Karpas-422 (cell line): ENCODE measurements at places on chromosomes 12 and 14. TPM values are rescaled to one million over a fixed set of nuclear protein-coding genes. Genes with fewer than 3 reads are reported as not detected.

- DNase-seq = no peak
Measured at GRCh38 chr12:126144603-126145002, 1079.4 kb downstream of the AACS start.

DNA sequence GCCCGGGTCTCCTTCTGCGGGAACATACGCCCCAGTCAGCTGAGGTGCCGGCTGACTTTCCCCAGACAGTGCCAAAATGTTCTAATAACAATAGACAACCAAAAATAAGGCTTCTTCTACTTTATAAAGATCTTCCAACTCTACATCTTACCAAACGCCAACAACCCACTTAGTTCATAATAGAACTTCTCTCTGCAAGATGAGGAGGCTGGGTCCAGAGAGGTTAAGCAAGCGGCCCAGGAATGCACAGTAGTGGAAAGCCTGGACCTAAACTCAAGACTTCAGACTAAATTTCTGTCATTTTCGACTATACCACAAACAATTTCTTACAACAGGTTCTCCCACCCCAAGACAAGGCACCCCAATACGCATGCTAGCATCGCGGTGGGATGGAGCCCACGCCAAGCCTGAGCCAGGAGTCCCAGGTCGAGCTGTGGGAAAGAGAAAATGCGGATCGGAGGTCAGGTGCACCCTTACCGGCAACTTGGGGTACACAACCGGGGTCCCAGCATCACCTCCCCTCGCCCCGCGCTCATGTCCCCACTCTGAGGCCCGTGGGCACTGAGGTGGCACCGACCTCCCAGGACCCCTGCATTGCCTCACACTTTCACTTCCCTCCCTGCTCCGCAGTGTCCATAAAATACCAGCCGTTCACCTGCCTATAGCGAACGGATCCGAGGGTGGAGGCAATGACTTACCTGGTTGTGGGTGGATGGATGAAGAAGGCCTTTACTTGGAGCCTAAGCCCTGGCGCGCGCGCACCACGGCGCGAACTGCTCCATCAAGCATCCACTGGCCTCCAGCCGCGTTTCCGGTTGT is 42.1 kb upstream of the TBX5 start:
- no peak for DNase-seq

GRCh38 chr12:113467502-113468364 is 3.9 kb downstream of the LHX5 start:
- DNase-seq = no peak

GRCh38 chr14:93970965-93971634 is 5.3 kb downstream of the ASB2 start:
- peak; percentile 86 for DNase-seq

DNA sequence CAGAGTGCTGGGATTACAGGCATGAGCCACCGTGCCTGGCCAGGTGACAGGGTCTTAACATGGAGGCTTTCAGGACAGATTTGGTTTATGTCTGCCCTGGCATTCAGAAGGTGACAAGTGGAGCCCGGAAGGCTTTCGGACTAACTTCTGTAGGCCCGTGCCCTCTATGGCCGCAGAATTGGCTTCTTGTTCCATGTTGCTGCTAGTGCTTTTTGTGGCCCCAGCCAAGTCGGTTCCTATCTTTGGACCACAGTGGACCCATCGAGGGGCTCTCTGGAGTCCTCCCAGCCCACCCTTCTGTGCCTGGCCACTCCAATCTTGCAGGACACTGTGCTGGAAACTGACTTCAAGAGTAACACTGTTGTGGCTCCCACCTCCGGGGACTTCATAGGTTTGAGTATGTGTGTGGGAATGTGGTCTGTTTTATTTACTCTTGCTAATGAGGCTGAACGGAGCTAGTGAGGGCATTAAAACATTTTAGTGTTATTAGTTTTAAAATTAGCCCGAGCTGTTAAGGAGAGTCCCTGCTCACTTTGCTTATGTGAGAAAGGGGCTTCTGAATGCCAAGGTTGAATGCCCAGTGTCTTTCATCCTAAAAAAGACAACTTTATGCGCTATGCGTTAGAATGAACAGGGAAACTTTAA is 245.9 kb downstream of the CACNA1C start:
- no peak for DNase-seq

DNA sequence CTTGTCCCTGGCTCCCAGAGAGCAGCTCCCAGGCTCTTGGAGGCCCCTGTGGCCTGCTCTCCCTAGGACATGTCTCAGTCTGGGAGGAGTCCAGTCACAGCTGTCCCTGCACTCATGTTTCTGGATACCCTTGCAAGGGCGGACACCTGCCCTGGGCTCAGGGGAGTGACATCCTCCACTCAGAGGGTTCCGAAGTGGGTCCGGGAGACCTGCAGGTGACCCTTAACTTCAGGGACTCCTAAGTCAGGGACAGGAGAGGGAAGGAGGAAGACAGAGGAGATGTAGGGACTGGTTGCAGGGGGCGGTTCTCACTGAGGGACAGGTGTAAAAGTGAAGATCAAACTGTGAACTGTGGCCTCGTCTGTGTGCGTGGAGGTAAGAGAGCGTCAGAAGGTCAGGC is 37.6 kb downstream of the CACNA2D4 start:
- no peak for DNase-seq

DNA sequence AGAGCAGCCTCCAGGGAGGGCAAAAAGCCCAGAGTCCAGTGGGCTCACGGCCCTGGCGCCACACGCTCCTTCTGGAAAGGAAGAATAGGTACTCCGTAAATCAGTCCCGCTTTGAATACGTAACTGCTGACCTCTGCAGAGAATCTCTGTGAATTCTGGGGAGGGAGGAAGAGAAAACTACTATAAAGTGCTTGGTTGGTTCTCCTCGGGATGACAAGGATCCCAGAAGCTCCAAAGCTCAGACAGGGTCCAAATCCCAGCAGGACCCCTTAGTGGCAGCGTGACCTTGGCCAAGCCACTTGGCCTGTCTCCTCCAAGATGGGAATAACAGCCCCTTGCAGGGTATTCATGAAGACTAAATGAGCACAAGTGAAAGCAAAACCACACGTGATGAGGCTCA is 31.7 kb downstream of the ANO2 start:
- DNase-seq = no peak

DNA sequence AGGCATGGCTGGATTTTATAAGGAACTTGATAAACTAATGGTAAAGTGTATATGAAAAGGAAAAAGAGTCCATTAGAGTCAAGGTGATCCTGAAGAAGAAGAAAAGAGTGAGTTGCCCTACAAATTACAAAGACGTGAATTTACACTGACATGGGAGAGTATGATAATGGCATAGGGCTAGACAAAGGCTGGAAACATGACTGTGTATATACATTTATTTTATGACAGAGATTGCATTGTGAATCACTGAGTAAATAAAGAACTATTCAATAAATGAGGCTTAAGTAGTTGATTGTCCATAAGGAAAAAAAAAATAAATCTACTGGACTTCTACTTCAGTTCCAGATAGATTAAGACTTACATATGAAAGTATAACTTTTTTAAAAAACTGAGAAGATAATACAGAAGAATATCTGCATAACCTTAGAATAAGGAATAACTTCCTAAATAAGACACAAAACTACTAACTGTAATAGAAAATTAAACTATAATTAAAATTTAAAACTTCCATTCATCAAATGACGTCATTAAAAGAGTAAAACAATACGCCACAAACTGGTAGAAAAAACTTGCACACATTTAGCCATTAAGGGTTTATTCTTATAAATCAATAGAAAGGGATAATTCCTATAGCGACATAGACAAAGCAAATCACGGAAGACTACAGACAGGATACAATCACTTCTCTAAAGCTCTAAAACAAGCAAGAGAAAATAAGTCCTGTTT is 278.5 kb downstream of the NOVA1 start:
- no peak for DNase-seq

GRCh38 chr14:24289649-24290280 is 9.8 kb downstream of the DHRS1 start:
- no peak for DNase-seq

DNA sequence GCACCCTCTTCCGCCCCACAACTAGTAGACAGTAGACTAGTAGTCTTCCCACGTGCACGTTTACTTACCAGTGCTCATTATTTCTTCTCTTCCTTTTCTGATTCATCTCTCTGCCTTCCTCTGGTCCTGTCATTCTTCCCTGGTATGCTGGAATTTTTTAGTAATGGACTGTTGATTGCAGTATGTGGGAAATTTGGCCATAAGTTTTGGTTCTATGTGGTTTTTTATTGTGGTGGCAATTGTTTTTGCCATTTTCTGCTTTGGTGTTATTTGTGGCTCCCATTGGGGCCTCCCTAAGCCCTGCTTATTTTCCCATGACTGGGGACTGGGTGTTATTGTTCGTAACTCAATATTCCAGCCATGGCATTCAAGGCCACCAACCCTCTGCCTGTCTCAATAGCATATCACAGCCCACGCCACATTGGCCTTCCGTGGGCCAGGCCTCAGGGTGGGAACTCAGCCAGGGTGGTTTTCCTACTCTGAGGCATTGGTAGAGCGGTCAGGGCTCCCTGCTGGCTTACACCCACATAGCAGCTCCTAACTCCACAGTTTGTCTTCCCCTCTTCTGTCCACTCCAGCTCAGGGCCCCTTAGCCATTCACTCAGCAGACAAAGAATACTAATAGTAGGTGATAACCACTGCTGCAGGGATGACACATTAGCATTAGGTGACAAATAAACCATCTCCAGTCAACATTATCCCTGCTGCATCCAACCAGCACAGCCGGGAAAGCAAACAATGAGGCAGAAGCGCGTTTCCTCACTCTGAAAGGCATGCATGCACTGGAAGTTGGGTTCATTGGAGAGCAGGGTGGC is 321.5 kb downstream of the CACNA1C start:
- DNase-seq = no peak

DNA sequence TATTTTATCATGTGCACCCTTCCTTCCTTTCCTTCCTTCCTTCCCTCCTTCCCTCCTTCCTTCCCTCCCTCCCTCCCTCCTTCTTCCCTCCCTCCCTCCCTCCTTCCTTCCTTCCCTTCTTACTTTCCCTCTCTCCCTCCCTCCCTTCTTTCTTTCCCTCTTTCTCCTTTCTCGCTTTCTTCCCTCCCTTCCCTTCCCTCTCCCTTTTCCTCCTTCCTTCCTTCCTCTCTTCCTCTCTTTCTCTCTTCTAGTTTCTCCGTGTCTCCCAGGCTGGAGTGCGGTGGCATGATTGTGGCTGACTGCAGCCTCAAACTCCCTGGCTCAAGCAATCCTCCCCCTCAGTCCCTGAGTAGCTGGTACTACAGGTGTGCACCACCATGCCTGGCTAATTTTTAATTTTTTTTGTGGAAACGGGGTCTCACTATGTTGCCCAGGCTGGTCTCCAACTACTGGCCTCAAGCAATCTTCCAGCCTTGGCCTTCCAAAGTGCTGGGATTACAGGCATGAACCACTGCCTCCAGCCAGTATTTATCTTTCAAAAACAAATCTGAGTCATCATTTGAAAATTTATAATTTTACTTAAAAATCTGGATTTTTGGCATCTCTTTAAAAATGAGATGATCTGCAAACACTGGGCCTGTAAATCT is 7.8 kb downstream of the C1RL start:
- peak; percentile 38 for DNase-seq

DNA sequence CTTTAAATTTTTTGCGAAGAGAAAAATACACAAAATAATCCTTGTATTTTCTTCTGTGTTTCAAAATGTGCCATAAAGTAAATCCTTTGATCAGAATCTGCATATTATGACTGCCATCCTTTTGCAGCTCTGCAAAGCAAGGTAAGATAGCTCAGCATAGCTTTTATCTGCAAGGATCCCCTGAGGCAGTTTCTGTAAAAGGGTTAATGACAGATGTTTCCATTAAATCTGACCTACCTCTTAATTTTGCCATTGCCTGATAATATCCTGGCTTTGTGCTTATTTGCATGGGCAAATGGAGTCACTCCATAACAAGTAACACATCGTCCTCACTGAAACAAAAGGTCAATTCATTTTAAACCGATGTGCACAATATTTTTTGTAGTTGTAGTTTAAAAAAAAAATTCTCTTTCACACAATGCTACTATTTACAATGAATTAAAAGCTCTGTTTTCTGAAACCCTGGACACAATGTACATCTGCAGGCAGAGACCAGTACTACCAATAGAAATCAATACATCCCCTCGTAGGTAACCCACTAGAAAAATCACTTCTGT is 108.5 kb upstream of the SOX5 start:
- no peak for DNase-seq

DNA sequence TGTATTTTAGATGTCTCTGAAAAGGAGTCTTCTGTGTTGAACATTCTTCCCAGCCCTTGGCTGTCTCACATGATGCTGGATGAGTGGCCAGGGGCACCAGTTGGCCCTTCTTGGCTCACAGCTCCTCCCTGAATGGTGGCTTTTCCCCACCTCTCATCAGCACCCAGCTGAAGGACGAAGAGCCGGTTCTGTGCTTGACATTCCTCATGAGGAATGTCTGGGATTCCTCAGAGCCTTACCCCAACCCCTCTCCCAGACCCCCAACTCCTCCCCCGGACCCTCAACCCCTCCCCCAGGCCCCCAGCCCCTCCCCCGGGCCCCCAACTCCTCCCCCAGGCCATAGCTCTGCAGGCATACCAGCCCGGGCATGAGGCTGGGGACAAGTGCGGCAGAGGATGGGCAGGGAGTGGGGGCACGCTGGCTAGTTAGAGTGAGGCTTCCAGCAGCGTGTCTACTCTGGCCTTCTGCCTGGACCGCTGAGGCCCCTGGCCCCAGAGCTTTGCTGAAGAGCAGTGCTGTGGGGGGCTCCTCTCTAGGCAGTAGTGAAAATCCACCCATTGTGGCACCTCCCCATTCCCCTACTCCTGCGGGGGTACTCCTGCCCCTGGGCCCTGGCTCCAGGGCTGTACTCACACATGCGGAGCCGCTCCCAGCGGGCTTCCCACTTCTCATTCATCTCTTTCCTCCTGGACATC is 64.3 kb downstream of the PLEKHG3 start:
- no peak for DNase-seq

DNA sequence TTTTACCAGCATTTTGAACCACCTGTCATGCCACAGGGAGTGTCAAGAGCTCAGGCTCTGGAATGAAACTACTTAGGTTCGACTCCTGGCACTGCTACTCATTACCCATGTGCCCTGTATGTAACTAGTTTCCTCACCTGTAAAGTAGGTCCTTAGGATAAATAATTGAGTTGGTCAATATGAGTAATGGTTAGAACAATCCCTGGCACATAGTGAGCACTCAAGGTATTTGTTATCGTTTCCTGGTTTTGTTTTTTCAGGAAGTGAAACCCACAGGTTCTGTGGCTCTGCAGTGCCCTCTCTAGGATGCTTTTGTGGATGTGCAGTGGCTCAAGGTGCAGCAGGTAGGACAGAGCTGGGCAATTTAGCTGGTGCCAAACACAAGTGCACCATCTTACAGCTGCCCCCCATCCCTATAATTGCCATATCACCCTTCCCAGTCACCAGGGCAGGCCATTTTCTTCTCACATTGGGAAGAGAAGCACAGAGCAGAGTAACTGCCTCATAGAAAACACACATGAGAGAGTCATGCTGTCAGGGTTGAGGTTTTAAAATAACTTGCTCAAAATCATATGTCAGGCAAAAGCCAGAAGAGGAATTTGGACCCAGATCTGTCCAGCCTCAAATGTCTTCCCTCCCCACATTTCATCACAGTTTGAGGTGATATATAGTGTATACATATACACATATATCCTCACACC is 297.5 kb downstream of the RPAP3 start:
- DNase-seq = peak; percentile 89

- DNase-seq = no peak
Measured at GRCh38 chr12:2548081-2548480, 246.7 kb upstream of the FKBP4 start.

The CLEC7A gene
- total RNA-seq = not detected in 2 replicates

The GNB3 gene
- total RNA-seq = 14.9 and 27.0 TPM in 2 replicates

The TCL1A gene
- 24.1 and 52.1 TPM in 2 replicates for total RNA-seq

The YBX3 gene
- not detected in 2 replicates for total RNA-seq

The MYF5 gene
- not detected in 2 replicates for total RNA-seq
